Calu3 (cell line): ENCODE measurements at places on chromosomes 1 and 21.

GRCh38 chr1:230573658-230574057, 68.6 kb upstream of the COG2 start:
- DNase-seq = no peak

DNA sequence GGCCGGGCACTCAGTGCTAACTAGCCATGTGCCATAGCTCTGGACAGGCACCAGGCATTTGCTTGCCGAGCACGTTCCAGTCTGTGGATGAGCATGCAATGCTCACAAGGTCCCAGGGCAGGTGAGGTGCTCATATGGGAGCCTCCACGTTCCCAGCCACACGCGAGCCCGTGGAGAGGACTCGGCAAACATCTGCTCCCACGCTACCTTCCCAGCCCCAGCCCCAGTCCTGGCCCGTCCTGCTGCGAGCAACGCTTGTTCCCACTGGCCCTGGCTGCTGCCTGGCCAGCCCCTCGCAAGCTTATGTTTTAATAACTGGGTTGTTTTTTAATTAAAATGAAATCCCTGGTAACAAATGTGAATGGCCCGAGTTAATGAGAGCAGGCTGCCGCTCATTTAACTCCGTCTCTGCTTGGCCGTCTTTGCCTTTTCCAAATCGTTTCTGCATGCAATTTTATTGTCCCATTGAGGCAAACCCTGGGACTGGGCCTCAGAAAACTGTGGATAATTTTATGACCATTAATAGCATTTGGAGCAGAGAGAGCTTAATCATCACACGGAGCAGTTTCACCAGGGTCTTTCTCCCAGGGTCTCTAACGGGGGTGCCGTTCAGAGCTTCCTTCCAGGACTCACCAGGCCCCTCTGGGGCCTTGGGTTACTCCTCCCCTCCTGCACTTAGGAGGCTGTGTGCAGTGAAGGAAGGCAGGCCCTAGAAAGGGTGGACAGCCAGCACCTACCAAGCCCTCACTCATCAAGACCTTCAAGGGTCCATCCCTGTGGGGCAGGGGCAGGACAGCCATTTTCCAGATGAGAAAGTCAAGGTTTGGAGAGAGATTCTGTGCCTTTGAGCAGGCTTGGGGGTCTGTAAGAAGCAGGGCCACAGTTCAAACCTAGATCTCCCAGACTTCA, 136.8 kb downstream of the GLIS1 start:
- no peak for DNase-seq

GRCh38 chr1:41032147-41032546, 10.6 kb upstream of the SLFNL1 start:
- DNase-seq = no peak

- DNase-seq = no peak
These were observed 60.5 kb upstream of the ABCD3 start for GRCh38 chr1:94357661-94358060.

- DNase-seq = no peak
These were observed 302.8 kb upstream of the ADAMTS5 start for GRCh38 chr21:27269644-27270043.
